Retinal pigment epithelial cell (primary cell): ENCODE measurements at places on chromosomes 2 and 18.

DNA sequence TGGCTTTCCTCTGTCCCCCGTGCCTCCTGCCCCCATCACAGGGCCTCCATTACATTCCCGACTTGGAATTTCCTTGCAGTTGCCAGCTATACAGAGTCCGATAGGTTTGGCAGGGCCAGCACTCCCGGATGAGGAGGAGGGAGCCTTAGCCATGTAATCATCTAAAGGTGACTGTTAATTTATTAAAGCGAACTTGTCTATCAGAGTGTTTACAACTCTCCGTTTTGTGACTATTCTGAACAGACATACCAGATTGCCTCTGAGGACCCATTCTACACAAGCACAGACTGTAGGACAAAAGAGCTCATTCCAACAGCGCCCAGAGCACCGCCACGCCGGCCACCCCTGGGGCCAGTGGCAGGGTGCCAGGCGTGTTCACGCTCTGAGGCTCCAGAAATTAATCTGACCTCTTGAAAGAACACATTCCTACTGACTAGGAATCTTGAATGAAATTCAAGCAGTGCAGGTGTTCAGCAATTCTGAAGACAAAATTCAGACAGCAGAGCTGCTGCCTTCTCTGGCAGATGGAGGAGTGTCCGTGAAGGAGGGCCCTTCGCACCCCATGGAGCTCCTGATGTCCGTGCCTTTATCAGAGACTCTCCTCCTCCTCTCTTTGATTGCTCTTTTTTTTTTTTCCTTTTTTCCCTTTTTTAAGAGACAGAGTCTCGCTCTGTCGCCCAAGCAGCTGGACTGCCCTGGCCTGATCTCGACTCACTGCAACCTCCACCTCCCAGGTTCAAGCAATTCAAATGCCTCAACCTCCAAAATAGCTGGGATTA lies 58.1 kb upstream of the RALBP1 start:
- peak; percentile 44 for DNase-seq

DNA sequence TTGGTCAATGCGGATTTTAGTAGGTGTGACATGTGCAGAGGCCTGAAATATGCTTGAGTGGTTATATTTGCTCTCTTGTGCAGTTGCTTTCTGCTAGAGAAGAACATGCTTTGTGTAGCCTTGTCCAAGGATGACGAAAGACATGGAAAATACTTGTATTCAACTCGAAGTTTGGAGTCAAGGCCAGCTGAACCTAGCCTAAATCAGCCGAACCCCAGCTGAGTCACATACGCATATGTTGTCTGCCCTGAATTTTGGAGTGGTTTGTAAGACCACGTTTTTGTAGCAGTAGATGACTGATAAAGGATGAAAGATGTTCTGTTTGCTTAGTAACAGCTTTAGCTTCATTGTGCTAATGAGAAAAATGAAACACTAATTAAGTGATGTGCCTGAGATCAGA lies 22.5 kb upstream of the SPAG16 start:
- no peak for DNase-seq

GRCh38 chr2:240300261-240300821 lies 135.1 kb upstream of the GPC1 start:
- DNase-seq = no peak

- DNase-seq = no peak
These were observed 350.7 kb upstream of the SPRED2 start for GRCh38 chr2:65782996-65783650.

DNA sequence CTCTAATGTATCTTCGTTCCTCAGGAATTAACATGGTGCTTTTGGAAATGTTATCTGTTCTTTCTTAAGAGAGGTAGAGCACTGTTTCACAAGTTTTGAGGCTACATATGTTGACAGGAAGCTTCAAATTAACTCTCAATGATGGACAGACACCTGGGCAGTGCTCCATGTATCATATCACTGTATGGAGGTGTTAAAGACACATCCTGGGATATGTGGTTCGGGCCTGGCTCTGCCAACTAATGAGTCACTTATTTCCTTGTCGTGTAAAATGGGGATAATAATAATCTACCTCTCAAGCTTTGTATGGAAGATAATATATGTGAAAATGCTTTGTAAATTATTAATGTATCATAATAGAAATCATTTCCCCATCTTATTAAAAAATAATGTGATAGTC lies 90.2 kb downstream of the PARD3B start:
- DNase-seq = no peak

DNA sequence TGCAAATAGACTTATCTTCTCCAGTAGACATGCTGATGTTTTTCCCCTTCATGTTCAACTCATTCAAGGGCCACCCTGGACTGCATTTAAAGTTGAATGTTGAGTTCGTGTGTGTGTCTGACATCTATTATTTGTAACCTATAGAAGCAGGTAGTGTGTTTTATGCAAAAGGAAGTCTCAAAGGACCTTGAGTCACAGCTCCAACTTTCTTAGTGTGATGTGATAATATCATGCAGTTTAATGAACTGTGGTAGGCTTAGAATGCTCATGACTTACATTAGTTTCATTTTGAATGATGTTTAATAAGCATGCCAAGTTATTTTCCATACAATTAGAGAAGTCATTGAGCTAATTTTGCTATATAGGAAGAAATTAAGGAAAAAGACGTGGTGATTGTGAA lies 67.9 kb downstream of the CERS6 start:
- no peak for DNase-seq

GRCh38 chr2:123451542-123451941 lies 573.5 kb upstream of the CNTNAP5 start:
- DNase-seq = no peak

GRCh38 chr2:237642038-237642734 lies 14.8 kb downstream of the LRRFIP1 start:
- DNase-seq = no peak

GRCh38 chr2:225457482-225457881 lies 58.0 kb downstream of the NYAP2 start:
- DNase-seq = no peak

- no peak for DNase-seq
These were observed 99.3 kb upstream of the FZD5 start for GRCh38 chr2:207868855-207869596.

DNA sequence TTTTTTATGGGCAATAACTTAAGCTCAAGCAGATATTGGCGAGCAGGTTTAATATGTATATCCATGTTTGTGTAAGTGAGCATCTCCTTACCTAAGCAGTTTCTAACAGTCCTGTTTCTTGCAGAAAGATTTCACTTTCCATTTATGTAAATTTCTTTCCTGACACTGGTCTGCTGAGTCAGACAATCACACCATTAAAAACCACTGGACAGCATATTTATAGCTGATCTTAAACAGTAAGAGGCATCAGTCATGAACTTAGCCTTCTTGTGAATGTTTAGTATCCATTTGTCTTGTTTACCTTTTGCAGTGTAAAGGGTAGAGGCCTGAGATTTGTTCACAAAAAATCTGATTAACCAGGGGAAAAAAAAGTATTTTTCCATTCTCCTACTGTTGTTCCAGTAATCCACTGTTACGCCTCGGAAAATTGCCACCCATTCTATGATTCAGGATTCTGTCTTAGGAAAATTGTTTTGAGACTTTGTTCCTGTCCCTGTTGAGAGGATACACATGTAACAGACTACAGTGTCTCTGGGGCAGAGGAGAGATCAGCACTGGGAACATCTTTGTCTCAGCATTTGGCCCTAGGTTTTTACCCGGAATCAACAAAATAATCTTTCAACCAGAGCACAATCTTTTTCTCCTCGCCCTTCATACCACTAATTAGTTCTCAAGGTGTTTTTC lies 521.0 kb upstream of the NRP2 start:
- no peak for DNase-seq
